ENCODE measurements at places on chromosomes 7 and 10.

DNA sequence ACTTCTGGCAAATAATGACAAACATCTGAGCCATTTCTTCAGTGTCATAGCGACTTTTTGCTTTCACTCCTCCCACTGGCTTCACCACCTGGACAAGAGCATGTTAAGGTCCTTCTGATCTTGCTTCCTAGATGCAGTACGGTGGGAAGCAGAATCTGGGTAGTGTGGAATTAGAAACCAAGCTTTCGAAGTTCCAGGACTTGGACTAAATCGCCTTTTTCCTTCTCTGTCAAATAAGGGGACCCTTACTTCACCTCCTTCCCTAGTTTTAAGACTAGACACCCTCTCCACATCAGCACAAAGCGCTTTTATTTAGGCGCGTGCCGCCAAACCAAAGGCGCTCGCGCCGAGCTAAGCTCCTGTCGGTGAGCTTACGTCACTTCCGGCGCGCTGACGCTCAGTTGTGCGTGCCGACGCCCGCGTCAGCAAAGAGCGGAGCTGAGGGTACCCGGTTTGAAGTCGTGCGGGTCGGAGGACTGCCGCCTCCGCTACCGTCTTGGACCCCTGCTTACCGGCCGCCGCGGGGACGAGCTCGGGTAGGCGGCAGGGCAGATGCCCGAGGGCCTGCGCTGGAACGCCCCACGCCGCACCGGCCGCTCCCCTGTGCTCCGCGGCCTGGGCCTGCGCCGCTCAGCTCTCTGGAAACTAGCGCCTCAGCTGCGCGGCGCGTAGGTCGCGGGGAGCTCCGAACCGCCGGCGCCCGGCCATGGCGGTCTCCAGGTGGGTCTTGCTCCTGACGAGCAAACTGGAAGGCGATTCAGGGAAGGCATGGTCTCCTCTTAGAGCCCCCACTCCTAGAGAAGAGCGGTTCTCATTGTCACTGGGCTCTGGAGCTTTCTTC, at the start of gene BTAF1:
Gene BTAF1 (plus strand): TSS at position 400 of the 841 bp plus-strand sequence. CDS start 307 bp downstream, at position 707.
- DNase-seq = peak; percentile 87

DNA sequence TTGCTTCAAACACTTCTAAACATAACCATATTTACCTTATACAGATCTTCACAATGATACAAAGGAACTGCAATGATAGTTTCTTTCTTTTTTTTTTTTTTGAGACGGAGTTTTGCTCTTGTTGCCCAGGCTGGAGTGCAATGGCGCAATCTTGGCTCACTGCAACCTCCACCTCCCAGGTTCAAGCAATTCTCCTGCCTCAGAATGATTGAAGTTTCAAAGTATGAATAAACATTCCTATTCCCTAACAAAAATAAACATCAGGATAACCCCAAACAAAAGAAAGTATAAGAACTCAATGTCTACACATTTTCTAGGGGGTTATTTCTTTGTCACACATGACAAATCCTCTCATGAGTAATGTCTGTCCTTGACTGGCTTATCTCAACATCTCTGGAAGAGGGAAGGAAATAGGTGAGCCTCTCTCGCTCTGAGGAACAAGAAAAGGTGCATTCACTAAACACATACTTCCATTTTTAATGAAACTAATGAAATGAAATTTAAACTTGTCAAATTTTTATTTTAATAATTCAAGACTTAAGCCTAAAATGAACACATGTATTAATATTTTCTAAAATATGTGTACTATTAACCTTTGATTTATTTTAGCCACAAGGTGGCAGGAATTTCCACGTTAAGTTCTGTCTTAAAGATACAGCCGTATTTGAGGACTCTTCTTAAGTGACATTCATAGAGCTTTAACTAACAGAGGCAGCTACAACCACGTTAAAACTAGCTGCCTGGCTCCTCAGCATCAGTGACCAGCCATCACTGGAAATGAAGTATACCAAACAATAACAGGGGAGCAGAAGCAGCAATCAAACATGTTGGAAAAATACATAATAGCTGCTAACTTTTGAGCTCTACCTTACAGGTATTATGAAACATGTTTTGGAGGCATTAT, 58.3 kb downstream of the MALSU1 start:
- no peak for DNase-seq

- DNase-seq = no peak
Measured at GRCh38 chr7:86123476-86123875, 520.2 kb upstream of the GRM3 start.

- DNase-seq = no peak
Measured at GRCh38 chr10:112366992-112367391, 6.9 kb upstream of the ACSL5 start.

- DNase-seq = no peak
Measured at GRCh38 chr7:153217032-153217431, 457.5 kb downstream of the ACTR3B start.

DNA sequence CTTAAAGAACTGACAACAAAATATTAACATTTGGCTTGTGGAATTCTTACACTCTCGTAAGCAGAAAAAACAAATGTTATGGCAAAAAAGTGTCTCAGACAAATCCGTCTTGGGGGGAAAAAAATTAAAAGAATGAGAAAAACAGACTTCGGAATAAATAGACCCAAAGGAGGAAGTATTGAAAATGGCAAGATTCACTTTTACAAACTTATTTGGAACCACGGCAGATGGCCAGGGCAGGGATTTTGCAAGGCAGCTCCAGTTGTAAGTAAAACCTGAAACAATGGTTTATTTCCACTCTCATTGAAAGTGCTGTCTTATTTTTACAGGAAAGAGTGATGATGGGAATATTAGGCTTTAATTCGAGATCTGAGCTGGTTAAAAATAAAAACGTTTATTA, 1.5 kb upstream of the ZNF438 start:
- no peak for DNase-seq

DNA sequence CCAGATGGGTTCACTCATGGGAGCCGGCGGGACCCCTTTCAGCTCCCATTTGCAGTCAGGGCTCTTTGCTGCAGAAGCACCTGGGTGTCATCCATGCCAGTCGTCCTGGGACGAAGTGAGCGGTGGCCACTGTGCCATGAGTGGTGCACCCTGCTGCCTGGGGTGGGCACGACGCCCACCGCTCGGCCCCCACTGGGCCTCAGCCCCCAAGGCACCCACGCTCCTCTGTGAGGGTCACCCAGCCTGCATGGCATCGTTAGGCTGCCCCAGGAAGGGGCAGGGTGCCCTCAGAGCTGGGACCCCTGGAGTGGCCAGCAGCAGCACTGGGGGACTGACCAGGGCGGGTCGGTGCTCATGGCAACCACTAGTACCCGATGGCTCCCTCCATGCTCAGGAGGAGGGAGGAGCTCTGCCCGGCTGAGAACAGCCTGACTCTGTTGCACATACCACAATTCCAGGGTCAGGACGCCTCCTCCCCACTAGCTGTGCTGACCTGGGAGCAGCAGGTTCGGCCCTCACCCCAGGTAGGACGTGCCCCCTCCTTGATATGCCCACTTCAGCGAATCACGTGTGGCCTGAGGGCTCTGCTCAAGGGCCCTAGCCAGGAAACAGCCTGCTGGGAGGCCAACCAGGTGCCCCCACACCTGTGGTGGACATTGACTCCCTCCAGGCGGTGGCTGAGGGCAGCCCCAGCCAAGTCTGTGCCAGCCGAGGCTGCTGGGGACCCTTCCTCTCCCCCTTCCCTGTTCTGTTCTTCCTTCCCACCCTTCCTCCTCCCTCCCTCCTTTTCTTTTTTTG, 28.5 kb upstream of the CFAP46 start:
- no peak for DNase-seq

DNA sequence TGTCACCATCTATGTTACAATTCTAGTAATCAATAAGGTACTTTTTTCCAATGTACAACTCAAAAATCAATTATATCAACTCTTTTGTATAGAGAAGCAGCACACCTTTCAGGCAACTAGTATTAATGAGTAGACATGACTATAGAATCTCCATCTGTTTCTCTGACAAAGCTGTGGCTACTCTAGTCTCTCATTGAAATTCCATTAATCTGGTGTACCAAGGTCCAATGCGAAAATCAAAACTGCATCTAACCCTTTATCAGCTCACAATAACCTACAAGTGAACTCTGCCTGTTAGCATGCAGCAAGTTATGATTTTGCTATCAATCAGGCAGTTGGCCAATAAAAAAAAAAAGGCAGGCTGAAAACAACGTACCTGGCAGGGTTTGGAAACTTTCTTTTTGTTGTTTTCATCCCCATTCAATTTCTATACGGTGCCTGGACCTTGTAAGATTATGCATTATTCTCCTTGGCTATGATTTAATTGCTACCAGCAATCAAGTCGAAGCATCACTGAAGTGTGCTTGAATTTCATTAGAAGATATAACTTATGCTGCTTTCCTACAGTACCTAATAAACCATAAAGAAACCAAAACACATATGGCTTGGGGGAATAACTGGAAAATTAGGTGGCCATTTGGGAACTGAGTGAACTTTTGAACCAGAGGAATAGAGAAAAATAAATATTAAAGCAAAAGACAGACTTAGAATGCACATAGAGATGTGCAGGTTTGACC, 23.2 kb downstream of the SKAP2 start:
- DNase-seq = no peak

DNA sequence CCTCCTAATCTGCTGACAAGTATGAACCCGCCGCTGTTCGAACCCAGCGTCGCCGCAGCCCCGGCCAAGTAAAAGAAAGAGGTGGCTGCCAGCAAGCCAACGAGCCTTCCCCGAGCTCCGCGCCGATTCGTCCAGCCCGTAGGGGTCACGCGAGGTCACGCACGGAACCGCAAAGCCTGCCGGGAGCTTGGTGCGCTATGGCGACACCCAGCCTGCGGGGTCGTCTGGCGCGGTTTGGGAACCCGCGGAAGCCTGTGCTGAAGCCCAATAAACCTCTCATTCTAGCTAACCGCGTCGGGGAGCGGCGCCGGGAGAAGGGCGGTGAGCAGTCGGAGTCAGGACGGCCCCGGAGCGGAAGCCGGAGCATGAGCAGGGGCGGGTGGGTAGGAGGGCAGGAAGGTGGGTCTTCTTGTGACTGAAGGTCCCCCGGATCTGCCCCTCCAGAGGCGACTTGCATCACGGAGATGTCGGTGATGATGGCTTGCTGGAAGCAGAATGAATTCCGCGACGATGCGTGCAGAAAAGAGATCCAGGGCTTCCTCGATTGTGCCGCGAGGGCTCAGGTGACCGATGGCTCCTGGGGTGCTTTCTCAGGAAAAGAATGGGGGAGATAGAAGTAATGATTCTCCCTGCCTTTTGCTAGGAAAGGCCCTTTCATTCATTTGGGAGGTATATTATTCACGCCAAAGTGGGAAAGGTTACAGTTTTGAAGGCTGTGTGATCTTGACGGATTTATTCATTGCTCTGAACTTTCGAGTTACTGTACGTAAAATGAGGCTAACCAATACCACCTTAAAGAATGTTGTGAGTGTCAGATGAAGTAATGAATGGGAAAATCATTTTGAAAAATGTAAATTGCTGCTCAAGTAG, at the start of gene CHCHD1:
Gene CHCHD1 (plus strand): TSS at position 170 of the 870 bp plus-strand sequence. CDS start 28 bp downstream, at position 198.
- peak; percentile 75 for DNase-seq

DNA sequence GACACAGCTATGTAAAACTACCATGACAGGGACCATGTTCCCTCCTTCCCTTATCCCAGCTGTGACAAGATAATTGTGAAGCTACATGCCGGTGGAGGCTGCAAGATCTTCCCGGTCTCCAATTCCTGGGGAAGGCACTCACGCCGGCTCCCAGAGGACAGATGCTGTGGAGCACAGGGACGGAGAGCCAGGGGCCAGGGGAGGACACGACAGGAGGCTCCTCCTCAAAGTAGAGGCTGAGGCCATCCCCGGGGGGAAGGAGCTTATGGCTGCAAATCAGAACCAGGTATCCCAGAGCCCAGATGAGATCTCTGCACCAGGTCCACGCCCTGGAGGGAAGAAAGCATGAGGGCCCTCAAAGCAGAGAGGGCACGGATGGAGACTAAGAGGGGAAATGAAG, 286.2 kb downstream of the TCERG1L start:
- no peak for DNase-seq

DNA sequence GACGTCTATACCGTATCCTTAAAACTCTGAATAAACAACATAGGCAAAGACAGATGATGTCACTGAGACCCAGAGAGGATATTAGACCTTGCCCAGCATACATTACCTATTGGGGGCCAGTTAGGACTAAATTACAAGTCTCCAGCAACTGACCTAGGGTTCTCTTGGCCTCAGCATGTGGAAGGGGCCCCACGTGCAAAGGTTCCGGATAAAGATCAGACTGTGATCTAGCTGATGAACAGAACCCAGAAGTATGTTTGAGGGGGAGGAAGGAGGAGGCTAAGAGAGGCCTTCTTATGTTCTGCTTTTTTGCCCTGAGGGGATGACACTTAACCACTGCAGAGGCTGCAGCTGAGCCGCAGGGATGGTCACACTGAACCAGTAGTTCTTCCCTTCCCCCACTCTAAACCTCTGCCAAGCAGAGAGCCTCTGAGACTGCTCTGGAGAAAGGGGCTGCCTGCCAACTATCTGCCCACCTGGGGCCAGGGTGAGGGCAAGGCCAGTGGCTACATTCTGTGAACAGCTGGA, 24.0 kb upstream of the KMT2C start:
- no peak for DNase-seq

DNA sequence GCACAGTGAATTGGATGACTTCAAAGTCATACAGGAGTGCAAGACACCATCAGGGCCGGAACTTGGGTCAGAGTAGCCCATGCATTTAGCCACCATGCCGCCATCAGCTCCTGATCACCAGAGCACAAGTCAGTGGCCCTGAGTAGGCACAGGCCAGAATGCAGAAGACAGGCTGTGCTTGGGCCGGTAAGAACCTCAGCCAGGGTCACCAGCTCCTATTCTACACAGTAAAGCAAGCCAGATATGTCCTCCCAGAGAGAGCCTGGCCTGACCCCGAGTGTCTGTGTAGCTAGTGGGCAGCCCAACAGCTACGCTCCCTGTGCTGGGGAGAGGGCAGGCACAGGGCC, 44.5 kb upstream of the COL13A1 start:
- DNase-seq = no peak

DNA sequence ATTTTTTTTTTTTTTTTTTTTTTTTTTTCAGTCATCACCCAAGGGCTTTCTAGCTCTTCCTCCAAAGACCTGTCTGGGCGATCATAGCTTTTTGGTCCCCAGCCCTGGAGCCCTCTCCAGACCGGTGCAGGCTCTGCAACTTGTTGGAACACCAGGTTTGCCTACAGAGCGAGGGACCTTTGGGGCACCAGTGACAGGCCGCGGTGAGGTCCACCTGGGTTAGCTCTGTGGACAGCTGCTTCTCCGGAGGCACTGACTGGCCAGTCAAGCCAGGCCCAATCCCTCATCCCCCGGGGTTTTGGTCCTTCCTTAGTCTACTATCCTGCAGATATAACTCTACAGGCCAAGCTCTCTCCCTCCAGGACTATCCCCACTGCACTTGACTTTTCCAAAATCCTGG, 86.8 kb upstream of the SMNDC1 start:
- DNase-seq = no peak

DNA sequence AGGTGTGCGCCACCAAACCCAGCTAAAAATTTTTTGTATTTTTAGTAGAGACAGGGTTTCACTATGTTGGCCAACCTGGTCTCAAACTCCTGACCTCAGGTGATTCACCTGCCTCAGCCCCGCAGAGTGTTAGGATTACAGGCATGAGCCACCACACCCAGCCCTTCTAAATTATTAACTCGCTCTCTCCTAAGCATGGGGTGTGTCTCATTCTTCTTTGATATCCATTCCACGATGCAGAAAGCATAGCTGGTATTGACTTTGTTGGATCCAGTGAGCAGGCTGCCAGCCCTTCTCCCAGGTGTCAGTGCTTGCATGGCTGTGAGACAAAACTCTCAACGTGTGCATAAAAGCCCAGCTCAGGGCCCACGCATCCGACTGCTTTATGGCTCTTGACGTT, 254.1 kb upstream of the PFKP start:
- no peak for DNase-seq

GRCh38 chr7:4661871-4662270, 20.2 kb upstream of the FOXK1 start:
- no peak for DNase-seq

Data from stromal cell of bone marrow (primary cell).